ENCODE measurements at places on chromosomes 2 and 18.
A peak's percentile ranks its signal among the peaks of the same experiment; 100 is the strongest.

GRCh38 chr2:163735685-163736432 is at the start of gene FIGN:
TSS of gene FIGN (minus strand) at chr2:163736008. CDS start at chr2:163734927, 1,081 bp downstream.
- DNase-seq = peak; percentile 81

DNA sequence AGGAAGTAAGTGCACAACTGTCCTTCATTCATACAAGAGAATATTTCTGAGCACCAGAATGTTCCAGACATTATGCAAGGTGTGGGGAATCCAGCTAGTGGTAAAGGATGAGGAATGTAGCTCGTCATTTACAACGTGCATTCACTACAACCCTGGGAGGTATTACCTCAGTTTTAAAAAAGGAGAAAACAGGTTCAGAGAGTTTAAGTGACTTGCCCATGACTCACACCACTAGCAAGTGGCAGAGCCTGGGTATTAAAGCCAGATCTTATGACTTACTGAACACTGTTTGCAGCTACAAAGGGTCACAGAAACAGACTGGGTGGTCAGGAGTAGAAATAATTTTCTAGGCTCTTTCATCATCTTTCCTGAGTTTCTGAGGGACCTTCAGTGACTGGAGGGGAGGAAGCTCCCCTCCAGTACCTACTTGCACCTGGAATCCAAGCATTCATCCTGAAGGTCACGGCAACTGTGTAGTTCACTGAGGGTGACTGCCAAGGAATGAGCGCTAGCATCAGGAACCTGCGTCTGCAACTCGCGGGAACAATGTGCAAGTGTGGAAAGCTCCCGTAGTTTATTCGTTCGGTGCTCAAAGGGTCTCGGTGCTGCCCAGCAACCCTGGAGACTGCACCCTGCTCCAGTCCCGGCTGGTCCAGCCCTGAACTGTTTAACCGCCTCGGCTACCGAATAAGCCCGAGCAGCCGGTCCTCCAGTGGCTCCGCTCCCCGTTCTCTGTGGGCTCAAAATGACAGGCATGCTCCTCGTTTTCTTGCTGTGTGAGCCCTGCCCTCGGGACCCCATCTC is 647 bp downstream of the CCDC121 start:
- peak; percentile 98 for DNase-seq

DNA sequence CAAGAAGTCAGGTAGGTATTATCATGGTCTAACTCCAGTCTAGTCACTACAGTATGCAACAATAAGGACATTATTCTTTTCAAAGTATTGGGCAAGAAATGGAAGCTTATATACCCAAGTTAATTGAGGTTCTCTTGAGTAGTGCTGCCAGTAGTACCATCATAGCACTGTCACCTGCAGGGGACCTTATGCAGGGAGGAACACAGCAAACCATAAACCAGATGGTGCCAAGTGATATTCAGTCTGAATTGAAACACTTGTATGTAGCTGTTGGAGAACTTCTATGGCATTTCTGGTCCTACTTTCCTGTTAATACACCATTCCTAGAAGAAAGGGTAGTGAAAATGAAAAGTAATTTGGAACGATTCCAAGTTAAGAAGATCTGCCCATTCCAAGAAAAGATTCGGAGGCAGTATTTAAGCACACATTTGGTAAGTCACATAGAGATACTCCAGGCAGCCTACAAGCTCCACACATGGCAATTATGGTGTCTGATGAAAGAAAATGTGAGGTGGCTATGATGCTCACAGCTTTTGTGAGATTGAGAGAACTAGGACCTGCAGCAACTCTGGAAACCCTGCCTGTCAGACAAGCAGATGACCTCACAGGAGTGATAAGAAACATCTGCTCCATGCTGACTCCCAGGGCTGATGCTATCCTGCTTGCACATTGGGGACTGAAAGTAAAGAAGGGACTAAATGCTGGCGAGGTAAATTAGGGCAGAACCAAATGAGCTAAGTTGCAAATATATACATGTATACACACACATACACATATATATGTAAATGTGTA is 174.7 kb downstream of the MC4R start:
- DNase-seq = no peak

- no peak for DNase-seq
Measured at GRCh38 chr18:10588975-10589374, 63.1 kb downstream of the NAPG start.

DNA sequence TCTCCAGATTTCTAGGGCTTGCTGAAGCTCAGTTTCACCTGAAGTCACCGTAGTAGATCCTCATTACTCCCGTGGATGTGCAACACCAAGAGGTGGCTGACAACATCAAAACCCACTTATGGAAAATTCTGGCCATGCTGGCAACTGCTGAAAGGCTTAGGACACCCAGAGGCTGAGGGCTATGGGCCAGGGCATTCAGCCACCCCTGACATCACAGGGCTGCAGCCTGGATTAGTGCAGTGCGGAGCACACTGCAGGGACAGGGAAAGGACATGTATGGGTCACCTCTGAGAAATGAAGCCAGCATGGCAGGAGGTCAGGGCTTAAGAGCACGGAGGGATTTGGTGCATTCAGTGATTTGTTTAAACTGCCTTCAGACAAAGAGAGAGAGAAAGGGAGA is 300.6 kb downstream of the TDRD15 start:
- no peak for DNase-seq

GRCh38 chr2:66433945-66434678 is 813 bp upstream of the MEIS1 start:
- peak; percentile 55 for DNase-seq

GRCh38 chr18:42813570-42813969 is 301.9 kb downstream of the RIT2 start:
- no peak for DNase-seq

- DNase-seq = no peak
Measured at GRCh38 chr2:160063879-160064612, 1.6 kb upstream of the PLA2R1 start.

DNA sequence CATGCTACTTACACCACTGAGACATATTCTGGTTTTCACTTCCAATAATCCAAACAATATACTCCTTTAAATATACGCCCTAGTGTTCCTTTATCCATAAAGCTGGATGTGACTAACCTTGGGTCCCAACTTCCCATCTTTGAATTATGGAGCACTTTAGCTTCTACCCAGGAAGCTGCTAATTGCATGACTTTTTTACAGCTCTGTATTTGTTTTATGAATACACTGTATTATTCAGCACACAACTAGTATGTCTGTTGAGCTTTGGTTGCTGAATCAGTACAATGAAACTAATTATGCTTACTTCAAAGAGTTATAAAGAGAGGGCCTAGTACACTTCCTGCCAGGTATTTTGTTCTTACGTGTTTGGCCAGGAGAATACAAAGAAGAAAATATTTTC is 118.5 kb downstream of the BAZ2B start:
- DNase-seq = peak; percentile 77

DNA sequence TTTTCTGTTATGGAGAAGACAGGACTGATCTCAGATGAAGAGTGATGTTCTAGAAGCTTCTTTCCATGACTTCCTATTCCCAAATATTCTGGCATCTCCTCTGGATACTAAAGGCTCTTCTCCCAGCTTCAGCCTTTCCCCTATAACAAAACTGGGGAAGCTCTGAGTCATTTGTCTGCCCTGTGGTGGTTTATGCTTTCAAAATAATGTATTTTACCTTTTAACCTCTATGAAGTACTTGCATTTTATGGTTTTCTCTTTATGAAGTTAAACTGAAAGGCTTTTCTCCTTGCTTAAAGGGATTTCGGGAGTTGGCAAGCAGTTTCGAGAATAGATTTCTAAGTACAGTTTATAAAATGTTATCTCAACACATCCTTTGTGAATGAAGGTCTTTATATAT is 104.4 kb downstream of the TANC1 start:
- peak; percentile 51 for DNase-seq

DNA sequence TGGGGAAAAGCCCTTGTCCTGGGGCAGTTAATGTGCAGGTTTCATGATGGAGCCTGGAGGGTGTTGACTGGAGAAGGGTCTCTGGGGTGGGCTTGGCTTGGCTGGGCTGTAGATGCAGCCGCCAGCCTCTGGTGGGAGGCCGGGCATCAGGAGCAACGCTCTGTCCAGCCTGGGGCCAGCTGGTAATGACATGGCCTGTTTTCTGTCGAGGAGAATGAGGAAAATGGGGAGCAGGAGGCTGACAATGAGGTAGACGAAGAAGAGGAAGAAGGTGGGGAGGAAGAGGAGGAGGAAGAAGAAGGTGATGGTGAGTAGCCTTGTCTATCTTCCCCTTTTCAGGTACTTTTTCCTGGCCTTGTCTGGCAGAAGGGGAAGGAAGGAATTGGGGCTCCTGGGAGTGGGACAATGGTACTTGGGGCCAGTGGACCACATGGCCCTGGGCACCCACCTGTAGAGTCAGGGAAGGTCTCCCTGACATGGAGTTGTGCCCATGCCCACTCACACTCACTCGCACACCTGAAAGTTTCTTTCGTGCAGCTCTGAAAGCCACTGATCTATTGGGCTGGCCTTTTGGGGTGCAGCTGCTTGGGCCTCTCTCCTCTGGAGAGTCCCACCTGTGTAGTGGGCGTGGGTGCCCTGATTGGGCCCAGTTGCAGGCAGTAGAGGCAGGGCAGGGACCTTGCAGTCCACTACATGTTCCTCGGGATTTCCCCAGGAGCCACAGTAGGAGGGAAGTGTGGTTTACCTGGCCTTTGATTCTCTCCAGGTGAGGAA is 3.5 kb downstream of the PTMA start:
- no peak for DNase-seq

DNA sequence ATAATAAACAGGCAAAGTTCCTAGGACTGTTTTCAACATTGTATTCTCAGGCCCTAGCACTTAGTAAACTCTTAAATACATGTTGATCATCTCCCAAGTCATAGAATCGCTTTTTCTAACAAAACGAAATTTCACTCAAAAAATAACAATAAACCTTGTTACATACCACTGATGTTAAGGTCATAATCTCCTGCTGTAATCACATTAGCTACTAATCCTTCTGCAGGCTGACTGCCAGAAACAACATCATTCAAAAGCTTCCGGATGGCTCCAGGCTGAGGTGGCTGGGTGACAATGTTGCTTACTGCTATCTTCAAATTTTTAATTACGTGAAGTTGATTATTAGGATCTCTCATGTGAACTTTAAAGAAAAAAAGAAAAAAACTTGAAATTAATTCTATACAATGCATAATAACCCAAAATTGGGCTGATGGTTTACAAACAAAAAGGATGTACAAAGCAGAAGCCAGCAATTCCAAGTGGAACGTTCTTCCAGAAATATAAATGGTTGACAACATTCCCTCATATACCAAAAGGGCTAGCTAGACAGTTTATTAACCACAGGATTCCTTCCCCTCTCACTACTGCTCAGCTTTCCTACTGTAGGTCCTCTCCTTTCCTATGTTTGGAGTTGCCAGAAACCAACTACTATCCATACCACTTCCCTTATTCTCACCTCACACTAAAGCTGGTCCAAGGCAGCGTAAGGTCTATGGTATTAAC is 11.6 kb downstream of the TRAPPC8 start:
- no peak for DNase-seq

DNA sequence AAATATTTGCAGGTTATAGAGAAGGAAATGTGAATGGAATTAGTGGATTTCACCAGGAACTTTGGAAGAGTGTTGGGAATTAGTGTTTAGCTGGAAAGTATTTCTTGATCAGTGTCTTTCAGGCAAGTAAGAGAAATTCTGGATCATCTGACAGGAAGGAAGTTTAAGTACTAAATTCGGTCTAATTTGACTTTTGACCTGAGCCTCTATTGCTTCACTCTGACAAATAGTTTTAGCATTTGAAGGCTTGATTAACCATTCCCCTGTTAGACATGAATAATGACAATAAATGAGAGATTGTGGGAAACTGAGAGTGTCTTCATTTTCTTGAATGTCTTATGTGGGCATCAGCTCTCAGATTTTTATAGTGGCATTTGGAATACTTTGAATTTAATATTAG is 16.0 kb downstream of the CCNT2 start:
- DNase-seq = peak; percentile 25

GRCh38 chr18:13289481-13290205 is 71.1 kb downstream of the LDLRAD4 start:
- no peak for DNase-seq

GRCh38 chr18:52442686-52443085 is 102.7 kb downstream of the DCC start:
- DNase-seq = no peak

- DNase-seq = peak; percentile 44
Measured at GRCh38 chr18:21179590-21180220, 62.3 kb upstream of the GREB1L start.

DNA sequence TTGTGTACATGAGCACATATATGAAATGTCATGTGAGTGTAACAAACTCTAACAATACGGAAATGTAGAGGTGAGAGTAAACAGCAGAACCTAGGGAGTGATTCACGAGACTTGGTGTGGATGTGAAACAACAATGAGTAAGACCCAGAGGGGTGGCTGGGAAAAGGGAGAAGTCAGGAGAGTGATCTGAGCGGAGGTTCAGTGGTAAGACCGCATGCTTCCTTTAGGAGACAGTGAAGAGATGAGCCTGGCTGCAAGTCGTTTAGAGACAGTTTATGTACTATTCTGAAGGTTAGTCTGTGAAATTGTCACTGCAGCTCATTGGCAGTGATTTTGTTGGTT is 150.6 kb downstream of the PRPF40A start:
- DNase-seq = peak; percentile 46

DNA sequence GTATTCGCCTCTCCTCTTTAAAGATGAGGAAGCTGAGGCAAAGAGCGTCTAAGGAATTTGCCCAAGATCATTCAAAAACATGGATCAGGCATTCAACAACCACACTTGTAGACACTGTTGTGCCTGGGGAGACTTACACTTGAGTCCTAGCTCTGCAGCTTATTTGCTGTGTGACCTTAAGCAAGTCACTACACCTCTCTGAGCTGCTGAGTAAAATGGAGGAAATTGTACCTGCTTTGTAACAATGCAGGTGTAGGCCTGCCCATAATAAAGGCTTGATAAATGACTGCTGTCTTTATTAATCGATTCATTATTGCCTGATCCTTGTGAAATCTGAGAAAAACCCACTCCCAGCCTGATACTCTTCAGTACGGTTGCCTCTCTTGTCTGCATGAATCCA is 30.8 kb downstream of the EN1 start:
- DNase-seq = no peak

DNA sequence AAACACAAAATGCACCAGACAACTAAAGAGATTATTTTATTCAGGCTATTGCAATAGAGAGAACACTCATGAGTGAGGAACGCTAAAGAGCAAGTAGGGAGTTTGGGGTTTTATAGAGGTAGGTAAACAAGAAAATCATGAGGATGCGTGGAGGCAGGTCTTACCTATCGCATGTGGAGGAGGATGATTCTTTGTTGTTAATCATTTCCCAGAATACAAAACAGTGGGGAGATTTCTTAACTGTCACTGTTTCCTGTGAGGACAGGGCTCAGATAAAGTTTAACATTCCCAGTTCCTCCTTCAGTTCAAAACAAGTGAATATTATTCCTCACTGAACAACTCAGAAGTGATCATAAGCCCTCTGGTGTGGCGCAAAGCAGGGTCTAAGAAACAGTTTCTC is 156.1 kb upstream of the MGAT5 start:
- DNase-seq = peak; percentile 32

GRCh38 chr18:58669731-58670378 is 1.4 kb upstream of the MALT1 start:
- DNase-seq = peak; percentile 97

DNA sequence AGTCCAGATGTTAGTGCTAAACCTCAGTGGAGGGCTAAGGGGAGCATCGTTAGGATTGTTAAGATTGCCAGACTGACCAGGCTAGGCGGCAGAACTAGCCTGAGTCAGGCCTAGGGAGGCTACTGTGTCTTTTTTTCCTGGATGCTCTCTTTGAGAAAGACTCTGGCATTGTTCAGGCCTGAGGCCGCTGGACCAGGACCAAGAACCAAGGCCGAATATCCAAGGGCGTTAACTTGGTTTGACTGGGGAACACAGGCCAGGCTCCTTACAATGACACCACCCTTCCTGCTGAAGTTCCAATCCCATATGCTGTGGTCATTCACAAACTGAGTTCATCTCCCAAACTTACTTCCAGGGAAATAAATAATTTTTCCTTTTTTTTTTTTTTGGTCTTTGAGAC is 10.6 kb downstream of the HTRA2 start:
- no peak for DNase-seq
